Activated CD4-positive, alpha-beta T cell treated with anti-CD3 and anti-CD28 coated beads, Interleukin-2, amount 50 U/mL, for 1 hour (primary cell): ENCODE measurements at places on chromosomes 1 and 21.

- no peak for DNase-seq
Measured at GRCh38 chr1:196678510-196678884, 26.7 kb downstream of the CFH start.

DNA sequence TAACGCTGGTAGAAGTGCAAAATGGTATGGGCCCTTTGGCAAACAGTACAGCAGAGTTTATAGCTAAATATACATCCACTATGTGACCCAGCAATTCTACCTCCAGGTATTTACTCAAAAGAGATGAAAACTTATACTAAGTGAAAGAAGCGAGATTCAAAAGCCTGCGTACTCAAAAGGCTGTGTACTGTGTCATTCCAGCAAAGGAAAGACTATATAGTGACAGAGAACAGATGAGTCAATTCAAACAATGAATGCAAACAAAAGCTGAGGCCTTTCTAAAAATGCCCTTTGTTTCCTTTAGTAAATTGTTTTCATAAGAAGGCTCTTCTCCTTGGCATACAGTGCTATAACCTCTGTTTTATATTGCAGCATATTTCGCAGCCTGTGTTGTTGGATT is 268.8 kb upstream of the CSF3R start:
- no peak for DNase-seq

GRCh38 chr1:205227584-205228013 is at the start of gene TMCC2:
TMCC2 (plus strand) TSS chr1:205227946; CDS start chr1:205228565, 619 bp downstream.
- DNase-seq: peak; percentile 70

DNA sequence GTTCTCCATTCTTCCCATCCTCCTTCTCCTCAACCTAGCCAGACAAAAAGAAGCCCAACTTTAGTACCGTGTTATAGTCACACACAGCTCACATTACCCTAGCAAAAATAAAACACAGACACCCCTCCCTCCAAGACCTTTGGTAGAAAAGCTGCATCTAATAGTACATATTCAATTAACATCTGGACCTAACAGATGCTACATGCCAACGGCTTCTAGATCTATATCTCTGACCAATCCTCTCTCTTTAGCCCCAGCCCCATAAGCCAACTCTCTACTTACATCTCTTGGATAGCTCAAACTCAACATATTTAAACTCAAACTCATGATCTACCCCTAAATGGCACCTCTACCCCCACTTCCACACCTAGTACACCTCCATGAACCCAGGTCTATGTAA is 233.1 kb downstream of the KCNH1 start:
- DNase-seq: no peak

GRCh38 chr1:61293986-61294504 is 211.7 kb downstream of the NFIA start:
- no peak for DNase-seq

GRCh38 chr1:225987491-225988316 is 11.4 kb downstream of the SDE2 start:
- no peak for DNase-seq

GRCh38 chr1:77063118-77063517 is 156.1 kb downstream of the PIGK start:
- no peak for DNase-seq

GRCh38 chr1:198622001-198622400 is 16.8 kb upstream of the PTPRC start:
- no peak for DNase-seq

- no peak for DNase-seq
Measured at GRCh38 chr1:150789396-150789795, 18.7 kb downstream of the CTSK start.
